ENCODE measurements at places on chromosomes 5 and 9.

DNA sequence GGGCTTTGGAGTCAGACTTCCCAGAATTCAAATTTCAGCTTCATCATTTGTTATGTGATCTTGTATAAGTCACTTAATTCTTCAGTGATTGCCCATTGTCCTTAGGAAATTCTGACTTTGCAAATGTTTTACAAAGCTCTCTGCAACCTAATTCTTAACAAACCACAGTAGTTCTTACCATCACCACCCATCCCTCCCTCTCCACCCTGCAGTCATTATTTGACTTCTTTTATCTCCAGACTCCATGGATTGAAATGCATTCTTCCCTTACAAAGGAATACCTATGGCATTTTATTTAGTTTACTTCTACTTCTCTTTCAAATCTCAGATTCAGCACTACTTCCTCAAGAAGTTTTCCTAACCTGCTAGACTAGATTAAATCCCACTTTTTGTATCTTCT is 23.1 kb downstream of the SHLD3 start:
- peak; percentile 23 for DNase-seq

- no peak for DNase-seq
These were observed 98.0 kb downstream of the ENC1 start for GRCh38 chr5:74542482-74542881.

GRCh38 chr5:73808911-73809310 is 182.9 kb downstream of the ARHGEF28 start:
- no peak for DNase-seq

DNA sequence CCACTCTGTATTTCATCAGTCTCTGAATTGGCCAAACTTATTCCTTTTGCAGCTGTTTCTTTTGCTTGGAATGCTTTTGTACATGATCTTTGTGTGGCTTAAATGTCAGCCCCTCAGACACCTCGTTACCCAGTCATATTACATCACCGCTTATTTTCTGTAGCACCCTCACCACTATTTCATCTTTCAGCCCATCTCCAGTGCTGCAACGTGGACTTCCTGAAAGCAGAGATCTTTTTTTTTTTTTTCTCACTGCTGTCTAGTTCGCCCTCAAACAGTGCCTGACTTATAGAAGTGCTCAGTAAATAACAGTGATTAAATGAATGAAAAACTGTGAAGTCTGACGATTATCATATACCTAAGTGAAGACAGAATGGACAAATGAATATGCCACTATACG is 835 bp downstream of the SRA1 start:
- no peak for DNase-seq

GRCh38 chr5:79931409-79931808 is 59.7 kb downstream of the MTX3 start:
- DNase-seq: no peak

DNA sequence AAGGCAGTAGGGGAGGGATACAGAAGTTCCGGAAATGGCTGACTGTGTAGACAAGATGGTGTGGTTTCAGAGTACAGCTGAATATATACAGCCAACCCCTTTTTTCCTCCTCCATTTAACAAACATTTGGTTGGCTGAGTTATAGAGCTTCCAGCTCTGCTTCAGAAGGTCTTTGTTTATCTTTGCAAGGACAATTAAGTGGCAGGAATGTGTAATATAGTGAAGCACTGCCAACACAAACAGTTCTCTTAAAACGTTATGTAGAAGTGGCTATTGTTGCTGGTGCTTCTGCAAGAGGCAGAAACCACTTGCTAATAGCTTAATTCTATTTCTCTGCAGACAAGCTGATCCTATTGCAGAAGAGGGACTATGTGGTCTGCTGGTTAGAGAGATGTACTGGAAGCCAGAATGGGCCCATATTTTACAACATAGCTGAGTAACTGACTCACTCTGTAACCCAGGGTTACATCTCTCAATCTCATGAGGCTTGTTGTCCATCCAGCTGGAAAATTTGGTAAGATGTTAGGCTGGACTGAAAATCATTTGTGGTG is 62.7 kb upstream of the OSMR start:
- DNase-seq: no peak

- DNase-seq: no peak
These were observed 98.0 kb downstream of the EDIL3 start for GRCh38 chr5:84286662-84287061.

DNA sequence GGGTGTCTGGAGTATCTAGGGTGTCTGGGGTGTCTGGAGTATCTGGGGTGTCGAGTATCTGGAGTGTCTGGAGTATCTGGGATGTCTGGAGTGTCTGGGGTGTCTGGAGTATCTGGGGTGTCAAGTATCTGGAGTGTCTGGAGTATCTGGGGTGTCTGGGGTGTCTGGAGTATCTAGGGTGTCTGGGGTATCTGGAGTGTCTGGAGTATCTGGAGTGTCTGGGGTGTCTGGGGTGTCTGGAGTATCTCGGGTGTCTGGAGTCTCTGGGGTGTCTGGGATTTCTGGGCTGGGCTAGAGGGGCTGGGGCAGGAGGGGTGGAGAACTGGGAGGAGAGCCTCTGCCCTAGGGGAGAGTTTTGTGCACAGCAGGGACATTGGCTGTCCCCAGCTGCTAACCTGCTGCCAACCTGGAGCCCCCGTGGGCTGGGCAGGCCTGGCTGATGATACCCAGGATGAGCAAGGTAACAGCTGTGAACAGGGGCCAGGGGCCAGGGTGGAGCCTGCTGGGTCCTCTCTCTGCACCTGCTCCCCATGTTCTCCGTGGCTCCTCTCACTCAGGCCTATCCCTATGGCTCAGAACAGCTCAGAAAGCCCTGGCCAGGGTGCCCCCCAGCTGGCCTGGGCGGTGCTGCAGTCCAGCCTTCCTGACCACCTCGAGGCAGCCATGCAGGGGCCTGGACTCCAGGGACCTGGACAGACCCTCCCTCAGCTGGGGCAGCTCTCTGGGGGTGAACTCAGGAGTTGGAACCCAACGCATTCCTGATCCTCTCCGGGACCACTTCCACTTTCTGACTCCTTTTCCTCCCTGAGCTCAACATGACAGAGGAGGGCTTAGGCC is 29.9 kb downstream of the LHX3 start:
- DNase-seq: peak; percentile 71

DNA sequence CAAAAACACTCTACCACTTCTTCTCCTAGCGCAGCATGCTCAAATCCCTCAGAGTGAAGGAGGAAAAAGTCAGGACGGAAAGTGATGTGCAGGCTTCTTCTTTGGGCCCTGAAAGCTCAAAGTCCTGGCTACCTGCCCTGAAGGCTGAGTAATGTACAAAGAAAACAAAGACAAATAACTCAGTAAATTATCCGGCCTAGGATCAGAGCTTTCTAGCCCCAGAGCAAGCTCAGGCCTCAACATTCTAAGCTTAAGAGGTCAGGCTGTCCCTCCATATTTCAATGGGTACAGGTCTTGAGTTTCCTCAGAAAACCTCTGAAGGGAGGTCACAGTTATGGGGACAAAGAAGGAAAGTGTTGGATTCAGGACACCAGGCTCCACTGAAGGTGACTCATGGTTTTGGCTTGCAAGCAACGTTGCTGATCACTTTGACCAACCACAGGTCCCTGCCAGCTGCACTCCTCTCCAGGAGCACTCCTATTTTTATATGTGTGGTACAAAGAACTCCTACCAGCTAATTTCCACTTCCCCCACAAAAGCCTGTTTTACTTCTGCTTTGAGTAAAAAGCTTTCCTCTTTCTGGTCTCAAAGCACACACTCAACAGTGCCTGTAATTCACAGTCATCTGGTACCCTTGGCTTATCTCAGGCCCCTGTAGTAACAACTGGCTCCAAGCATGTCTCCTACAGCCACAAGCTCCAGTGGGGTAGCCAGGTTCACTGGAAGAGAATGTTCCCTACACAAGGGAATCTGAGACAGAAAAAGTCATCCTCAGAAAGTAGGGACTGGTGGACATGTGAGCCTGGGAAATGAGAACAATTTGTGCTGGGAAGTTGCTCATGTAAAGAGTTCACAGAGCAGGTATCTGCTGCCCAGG is 115.7 kb downstream of the UGCG start:
- DNase-seq: no peak

GRCh38 chr9:113475992-113476391 is 12.5 kb downstream of the RGS3 start:
- DNase-seq: no peak

DNA sequence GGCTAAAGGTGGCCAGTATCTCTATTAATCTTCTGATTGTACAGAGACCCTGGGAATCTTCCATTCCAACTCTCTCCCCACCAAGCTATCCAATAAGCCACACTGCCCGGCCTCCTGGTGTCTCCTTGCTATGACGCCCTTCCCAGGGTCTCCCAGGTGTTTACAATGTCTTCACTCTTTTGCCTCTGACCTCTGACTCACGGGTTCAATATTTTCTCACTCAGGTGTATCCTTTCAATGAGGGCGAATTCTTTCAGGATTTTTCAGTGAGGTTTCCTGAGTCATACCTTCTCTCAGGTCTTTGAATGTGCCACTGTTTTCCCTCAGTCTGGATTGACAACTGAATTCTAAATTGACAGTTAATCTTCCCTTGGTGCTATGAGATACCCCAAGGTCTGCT is 53.7 kb upstream of the IRX4 start:
- no peak for DNase-seq

GRCh38 chr9:110532908-110533665 is 46.5 kb downstream of the SVEP1 start:
- no peak for DNase-seq

DNA sequence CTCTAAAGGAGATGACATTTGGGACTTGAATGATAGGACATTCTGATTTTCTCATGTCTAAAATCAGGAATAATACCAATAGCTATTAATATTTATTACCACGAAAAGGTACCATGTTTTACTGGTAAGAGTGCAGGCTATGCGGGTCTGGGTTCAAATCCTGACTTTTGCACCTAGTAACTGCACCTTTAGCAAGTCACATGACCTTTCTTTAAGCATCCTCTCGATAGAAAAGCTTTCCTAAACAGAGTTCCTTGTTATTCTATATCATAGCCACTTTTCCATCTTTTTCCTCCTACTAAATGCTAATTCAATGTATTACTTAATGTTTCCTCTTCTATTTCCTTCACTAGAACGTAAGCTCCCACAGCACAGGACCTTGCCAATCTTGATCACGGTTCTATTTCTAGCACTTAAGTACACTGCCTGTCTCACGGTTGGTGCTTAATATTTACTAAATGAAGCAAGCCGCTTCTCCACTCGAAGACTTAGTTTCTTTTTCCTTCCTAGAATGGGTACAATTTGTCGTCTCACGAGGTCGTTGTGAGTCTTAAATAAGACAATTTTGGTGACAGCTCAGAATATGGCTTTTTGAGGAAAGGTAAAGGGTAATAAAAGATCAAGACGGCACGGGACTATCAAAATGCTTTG is 816 bp downstream of the RBM18 start:
- DNase-seq: no peak

DNA sequence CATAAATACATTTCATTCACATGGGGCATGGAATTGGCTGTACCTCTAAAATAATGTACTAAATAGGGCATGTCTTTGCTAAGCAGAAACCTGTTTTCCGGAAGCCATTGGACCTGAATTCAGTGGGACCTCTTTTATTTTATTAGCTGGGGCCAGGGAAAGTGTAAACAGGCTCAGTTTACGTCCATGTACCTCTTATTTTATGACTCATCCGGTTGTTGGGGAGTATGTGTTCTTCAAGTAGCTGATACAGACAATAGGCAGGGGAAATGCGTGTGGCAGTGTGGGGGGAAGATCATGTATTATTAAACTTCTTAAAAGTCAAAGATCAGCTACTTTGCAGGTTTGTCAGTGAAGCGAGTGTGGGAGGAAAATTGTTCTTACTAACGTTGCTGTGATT is 1.4 kb upstream of the GDNF start:
- DNase-seq: no peak

- DNase-seq: no peak
These were observed 7.0 kb downstream of the NR3C1 start for GRCh38 chr5:143396353-143396940.

- no peak for DNase-seq
These were observed 97.9 kb downstream of the SV2C start for GRCh38 chr5:76180814-76181805.

GRCh38 chr9:8533681-8534080 is 734.1 kb upstream of the DMAC1 start:
- DNase-seq: no peak

GRCh38 chr9:130453487-130453886 is 8.7 kb downstream of the ASS1 start:
- no peak for DNase-seq

DNA sequence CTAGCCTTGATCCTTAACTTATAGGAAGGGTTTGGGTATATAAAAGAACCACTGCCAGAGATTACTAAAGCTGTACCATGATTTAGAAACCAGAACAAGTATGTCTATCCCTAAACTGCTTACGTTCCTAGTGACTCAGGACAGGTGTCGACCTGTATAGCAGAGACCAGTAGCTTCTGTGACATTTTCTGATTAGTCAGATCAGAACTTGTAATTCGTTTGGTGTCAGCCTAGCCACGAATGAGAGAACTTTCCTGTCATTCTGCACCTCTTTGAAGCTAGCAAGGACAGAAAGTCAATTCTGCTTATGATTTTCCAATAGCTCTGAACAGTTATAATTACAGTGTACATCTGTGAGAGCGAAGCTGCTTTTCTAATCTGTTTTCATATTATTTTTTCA is 39.5 kb downstream of the PRKACG start:
- no peak for DNase-seq

GRCh38 chr5:95374061-95374460 is 17.1 kb upstream of the FAM81B start:
- no peak for DNase-seq

GRCh38 chr5:124707520-124707919 is 38.9 kb downstream of the ZNF608 start:
- DNase-seq: no peak

All from neural progenitor cell (in vitro differentiated cells).